ENCODE measurements at places on chromosomes 12 and 14. TPM values are rescaled to one million over a fixed set of nuclear protein-coding genes. Genes with fewer than 3 reads are reported as not detected.

PGAM5 gene
- 21.6 TPM for total RNA-seq

MUCL1 gene
- total RNA-seq, result not detected

BHLHE41 gene
- 1.3 TPM for total RNA-seq

HCAR3 gene
- not detected for total RNA-seq

SERPINA9 gene
- not detected for total RNA-seq

KRT2 gene
- total RNA-seq, result not detected

NOS1 gene
- total RNA-seq, result 4.4 TPM

NUAK1 gene
- total RNA-seq, result 43.2 TPM

GPRC5A gene
- total RNA-seq, result 0.31 TPM

GUCY2C gene
- total RNA-seq, result not detected

IFNG-AS1 gene
- total RNA-seq, result 0.31 TPM

FKBP4 gene
- 44.8 TPM for total RNA-seq

HPD gene
- not detected for total RNA-seq

PTPRB gene
- total RNA-seq, result 13.8 TPM

KLHL33 gene
- under 0.01 TPM for total RNA-seq

SLC6A13 gene
- total RNA-seq, result 5.6 TPM

COL2A1 gene
- total RNA-seq, result 0.31 TPM

CCDC175 gene
- 3.4 TPM for total RNA-seq

AMDHD1 gene
- 0.63 TPM for total RNA-seq

LTB4R gene
- total RNA-seq, result 1.6 TPM

ERP27 gene
- not detected for total RNA-seq

MFAP5 gene
- not detected for total RNA-seq

C3AR1 gene
- total RNA-seq, result 0.63 TPM

EID3 gene
- total RNA-seq, result 16.6 TPM

MORN3 gene
- 3.8 TPM for total RNA-seq

LRRC23 gene
- total RNA-seq, result 8.5 TPM

SLCO1B1 gene
- total RNA-seq, result not detected

CTSG gene
- total RNA-seq, result not detected

MYO1H gene
- 0.31 TPM for total RNA-seq

TEX52 gene
- not detected for total RNA-seq

RBP5 gene
- total RNA-seq, result not detected

FOXG1 gene
- 80.4 TPM for total RNA-seq

TMEM52B gene
- total RNA-seq, result 0.63 TPM

GRIP1 gene
- total RNA-seq, result 98.6 TPM
